RWPE1 (cell line): ENCODE measurements at places on chromosomes 4 and X.

- no peak for DNase-seq
These were observed 509.0 kb downstream of the PCDH19 start for GRCh38 chrX:99901091-99901490.

- no peak for DNase-seq
These were observed 322.0 kb downstream of the NR3C2 start for GRCh38 chr4:148120216-148120615.

DNA sequence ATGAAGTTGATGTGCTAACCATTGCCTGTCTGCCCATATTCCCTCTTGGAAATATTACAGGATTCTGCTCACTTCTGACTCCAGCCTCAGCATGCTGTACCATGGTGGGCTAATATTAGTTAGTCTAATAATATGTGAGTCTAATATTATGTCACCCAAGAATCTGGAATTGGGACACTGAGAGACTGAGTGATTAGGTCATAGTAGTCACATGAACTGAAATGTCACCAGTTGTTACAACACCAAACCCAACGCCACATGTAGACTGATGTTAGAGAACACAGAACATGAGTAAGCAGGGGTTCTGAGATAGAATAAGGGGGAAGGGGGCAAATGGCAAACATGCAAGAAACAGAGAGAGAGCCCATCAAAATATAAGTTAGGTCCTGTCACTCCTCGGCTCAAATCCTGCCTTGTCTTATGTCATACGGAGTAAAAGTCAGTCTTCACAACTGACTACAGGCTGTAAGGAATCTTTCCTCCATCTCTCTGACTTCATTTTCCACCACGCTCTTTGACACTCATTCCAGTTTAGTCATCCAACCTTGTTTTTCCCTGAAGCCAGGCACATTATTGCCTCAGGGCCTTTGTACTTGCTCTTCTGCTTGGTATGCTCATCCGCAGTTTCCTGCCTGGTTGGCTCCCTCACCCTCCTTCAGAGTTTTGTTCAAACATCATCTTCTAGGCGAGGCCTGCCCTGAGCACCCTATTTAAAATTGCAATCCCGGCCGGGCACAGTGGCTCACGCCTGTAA is 9.6 kb upstream of the SLAIN2 start:
- peak; percentile 20 for DNase-seq

GRCh38 chr4:7430368-7430964 is 4.3 kb downstream of the PSAPL1 start:
- DNase-seq: peak; percentile 60

GRCh38 chrX:97787849-97788248 is 904.1 kb downstream of the RPA4 start:
- DNase-seq: no peak

GRCh38 chr4:94763005-94763404 is 5.2 kb downstream of the BMPR1B start:
- no peak for DNase-seq

GRCh38 chr4:121789455-121789854 is 11.7 kb upstream of the EXOSC9 start:
- DNase-seq: no peak

DNA sequence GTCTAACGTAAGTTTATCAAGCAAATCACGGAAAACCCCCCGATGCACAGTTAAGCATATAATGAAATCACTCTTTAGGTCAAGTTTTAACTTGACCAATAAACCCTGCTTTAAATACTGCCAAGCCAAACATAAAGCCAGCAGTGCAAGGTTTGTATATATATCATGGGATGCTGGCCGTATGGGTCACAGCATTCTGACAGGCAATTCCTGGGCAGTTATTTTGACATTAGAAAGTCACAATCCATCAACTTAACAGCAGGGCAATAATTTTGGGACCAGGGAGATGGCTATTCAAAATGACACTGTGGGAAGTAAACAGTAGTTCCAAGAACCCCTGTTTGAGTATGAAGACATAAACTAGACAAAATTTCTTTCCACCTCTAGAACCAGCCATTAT is 116.9 kb downstream of the ZNF827 start:
- DNase-seq: no peak

DNA sequence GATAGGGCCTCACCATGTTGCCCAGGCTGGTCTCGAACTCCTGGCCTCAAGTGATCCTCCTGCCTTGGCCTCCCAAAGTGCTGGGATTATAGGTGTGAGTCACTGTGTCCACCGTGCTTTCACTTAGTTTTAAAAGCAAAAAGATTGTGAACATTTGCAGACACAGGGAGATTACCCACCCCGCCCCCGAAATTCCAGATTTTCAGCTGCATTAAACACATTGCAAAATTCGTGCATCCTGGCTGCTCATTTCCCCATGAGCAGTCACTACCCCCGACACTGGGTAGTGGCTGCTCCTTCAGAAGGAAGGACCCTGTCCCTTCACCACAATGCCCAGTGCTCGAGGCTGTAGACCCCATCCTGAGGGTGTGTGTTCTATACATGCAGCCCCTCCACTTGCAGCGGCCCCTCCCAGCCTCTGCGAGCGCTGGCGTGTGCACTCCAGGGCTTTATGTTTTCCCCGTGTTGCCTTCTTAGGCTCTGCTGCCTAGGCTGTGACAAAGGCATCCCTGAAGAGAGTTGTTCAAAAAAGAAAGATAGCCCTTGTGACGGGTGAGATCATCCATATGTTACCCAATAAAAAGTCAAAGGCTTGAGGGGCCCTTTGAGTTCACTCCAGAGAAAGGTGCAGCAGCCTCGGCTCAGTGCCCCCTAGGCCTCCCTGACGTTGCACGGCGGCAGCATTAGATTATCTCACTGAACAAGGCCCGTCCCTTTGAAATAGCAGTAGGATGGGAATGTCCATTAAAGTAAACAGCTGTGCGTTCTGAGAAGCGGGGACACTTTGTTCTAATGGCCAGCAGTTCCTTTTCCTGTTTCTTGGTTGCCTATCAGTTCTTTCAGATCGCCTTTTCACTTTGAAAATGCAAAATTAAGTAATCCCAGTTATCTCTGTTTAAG is 71.6 kb downstream of the SHROOM2 start:
- no peak for DNase-seq

- peak; percentile 58 for DNase-seq
These were observed 67.2 kb downstream of the ANTXR2 start for GRCh38 chr4:80005863-80006262.

DNA sequence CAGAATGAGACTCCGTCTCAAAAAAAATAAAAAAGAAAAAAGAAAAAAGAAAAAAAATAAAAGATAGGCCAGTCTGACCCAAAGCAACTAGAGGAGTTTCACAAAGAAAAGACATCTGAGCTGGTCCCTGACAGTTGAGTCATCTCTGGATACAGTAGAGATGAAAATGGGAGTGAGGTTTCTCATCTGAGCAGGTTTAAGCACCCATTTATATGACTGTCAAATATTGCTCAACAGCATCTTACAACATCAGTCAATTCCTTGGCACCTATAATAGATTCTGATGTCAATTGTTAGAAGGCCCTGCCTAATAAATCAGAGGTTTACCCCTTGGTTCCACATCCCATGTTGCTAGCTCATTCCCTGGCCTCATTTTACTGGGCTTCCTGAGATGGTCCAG is 490.5 kb downstream of the MAGEE1 start:
- DNase-seq: no peak

GRCh38 chrX:134764202-134764785 is 106.0 kb upstream of the PLAC1 start:
- peak; percentile 86 for DNase-seq

DNA sequence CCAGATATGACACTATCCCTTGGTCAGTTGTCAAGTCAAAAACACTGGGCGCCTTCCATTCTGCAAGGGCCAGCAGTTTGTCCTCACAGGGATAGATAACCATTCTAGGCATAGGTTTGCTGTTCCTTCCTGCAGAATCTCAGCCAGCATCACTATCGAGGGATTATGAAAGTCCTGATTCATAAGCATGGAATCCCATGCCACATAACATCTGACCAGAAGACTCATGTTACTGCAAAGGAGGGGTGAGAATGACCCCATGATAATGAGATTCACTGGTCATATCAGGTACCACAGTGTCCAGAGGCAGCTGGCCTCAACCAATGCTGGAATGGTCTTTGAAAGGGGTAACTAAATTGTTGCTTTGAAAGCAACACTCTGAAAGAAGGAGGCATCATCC is 84.7 kb downstream of the OTC start:
- no peak for DNase-seq

- no peak for DNase-seq
These were observed 229.2 kb upstream of the INTU start for GRCh38 chr4:127403471-127404084.

- no peak for DNase-seq
These were observed 601 bp downstream of the SMARCAD1 start for GRCh38 chr4:94208266-94208665.

DNA sequence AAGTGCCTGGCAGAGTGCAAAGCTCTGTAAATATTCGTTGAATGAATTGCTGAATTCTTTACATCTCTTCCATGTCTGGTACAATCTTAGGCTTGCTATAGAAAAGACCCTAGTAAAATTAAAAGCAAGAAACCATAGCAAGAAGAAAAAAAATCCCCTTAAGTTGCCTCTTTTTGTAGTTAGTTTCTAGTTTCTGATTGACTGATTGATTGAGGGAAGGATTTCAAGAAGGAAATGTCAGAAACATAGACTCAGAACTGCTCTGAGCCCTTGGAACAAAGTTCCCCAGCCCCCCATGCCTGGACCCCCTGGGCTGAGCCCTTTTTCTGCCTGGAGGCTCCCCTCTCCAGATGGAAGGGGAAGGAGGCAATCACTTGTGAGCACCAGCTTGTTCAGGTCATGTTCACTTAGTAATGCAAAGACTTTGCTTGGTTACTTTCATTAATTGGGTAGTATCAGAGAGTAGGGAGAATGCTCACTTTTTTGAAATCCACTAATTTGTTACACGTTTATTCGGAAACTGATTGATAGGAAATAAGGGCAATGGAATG is 35.6 kb downstream of the DAPP1 start:
- DNase-seq: no peak

GRCh38 chr4:40531636-40532023 is 98.0 kb downstream of the RBM47 start:
- no peak for DNase-seq

- DNase-seq: peak; percentile 8
These were observed 49.5 kb downstream of the STX18 start for GRCh38 chr4:4492161-4492847.

DNA sequence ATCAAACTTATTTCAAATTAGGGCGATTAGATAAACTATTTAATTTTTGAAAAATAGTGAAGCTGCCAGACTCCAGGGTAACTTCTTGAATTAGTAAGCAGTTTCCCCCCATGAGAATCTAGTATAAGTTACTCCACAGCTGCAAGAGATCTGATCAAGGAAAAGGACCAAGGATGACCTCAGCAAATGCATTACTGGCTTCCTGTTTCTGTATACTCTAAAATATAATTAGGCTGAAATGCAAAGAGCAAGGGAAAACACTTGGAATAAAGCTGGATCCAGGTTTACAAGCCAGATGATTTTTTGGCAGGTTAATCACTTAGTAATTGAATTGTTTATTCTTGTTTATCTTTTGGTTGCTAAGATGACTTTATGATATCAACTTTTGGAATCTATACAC is 13.4 kb upstream of the P2RY10 start:
- DNase-seq: no peak

DNA sequence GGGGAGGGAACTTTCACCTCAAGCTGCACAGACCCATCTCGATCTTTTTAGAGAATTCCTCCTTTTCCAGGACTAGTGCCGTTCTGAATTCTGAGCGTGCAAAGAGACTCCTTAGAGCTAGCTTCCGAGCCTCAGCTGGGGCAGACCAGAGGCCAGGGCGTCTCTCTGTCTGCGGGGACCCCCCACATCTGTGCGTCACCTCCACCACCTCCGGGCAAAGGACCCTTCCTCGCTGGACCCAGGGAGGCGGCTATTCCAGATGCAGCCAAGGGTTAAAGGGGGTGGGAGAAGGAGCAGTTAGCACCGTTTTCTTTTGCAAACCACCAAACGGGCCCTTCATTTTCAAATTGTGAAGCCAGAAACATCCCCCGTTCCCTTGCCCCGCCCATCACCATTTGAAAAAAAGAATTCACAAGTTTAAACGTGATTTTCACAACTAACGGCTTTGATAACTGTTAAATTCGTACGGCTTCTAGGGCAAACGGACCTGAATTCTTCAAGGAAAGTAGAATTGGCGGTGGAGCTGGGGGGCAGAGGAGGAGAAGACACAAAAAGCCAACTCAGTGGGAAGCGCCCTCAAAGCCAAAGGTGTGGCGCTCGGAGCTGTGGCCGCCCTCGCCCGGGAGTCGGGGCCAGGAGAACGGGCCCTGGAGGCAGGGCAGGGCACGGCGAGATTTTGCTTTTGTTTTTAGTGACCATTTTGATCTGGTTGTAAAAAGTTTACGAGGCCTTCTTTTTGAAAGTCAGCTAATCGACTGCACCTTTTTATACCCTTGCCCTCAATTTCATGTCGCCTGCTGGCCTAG is 3.3 kb upstream of the PDGFRA start:
- DNase-seq: no peak

- no peak for DNase-seq
These were observed 109.9 kb downstream of the WDFY3 start for GRCh38 chr4:84856468-84857049.

DNA sequence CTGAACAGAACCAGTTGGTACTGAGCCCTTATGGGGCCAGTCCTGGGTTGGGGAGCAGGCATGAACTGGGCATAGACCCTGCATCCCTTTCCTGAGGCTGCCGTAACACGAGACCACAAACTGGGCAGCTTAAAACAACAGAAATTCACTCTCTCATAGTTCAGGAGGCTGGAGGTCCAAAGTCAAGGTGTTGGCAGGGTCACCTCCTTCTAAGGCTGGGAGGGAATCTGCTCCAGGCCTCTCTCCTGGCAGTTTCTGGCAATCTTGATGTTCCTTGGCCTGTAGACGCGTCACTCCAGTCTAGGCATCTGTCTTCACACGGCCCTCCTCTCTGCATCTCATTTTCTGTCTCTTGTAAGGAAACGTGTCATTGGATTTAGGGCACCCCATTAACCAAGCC is 19.8 kb upstream of the SORCS2 start:
- no peak for DNase-seq

GRCh38 chr4:43089730-43090129 is 197.2 kb downstream of the GRXCR1 start:
- peak; percentile 72 for DNase-seq

GRCh38 chrX:13658602-13659001 is 5.7 kb downstream of the TCEANC start:
- peak; percentile 13 for DNase-seq

DNA sequence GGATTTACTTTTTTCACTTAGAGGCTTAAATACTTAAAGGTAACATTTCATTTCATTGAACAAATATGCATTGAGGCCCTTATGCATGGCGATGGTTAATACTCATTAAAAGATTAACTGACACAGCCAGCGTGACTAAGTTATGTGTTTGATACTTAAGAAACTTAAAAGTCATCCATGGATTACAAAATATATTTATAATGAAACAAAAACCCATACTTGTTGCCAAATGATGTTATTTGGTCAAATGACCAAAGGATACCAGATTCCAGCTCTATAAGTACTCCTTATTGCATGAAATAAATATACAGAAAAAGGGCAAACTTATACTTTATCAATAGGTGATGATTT is 26.7 kb downstream of the ZNF330 start:
- DNase-seq: no peak

GRCh38 chr4:138951764-138952163 is 63.8 kb upstream of the NOCT start:
- peak; percentile 50 for DNase-seq
